Naive thymus-derived CD8-positive, alpha-beta T cell (primary cell): ENCODE measurements at places on chromosomes 7 and 10.

GRCh38 chr7:33039257-33039902 is 23.2 kb downstream of the NT5C3A start:
- peak; percentile 33 for DNase-seq

DNA sequence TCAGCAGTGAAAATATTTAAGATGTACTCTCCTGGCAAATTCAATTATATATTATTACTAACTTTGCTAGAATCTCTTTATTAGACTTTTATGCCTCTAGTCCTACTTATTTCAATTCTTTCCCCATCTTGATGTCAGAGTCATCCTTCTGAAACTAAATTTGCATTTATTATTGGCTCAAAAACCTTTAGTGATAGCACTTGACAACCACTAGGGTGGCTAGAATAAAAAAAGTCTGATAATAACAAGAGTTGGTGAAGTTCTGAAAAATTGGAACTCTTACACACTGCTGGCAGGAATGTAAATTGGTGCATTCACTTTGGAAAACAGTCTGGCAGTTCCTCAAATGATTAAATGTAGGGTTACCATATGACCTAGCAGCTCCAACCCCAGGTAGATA is 73.8 kb downstream of the LSMEM1 start:
- no peak for DNase-seq

DNA sequence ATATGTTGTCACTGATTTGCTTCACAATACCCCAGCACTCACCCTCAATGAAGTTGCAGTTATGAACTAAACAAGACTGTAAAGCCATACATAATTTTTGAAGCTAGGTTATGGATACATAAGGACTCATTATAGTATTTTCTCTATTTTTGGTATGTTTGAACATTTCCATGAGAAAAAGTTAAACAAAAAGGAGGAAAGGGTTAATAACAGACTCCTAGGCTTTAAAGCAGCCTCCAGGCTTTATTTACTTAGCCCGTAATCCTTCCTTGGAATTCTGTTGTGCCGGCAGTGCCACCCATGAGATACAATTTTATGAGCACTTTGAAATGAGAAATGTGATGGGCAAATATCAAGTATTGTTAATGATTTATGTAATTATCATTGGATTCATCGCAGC is 2.1 kb upstream of the DENND11 start:
- no peak for DNase-seq

DNA sequence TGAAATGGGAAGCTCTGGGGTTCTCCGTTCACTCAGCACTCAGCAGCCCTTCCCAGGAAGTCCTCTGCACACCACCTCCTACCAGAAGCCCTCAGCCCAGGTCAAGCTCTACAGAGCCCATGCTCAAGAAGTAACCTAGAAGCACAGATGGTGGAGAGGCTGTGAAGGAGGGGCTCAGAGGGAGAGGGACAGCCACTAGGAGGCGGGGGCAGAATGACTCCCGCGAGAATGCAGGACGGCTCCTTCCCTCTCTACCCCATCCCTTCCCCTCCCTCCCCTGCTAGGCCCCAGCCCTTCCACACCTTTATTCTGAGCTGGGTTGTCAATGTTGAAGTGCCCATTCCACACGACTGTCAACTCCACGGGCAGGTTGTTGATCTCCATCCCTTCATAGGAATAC is 373.2 kb downstream of the PLXNA4 start:
- DNase-seq: no peak

DNA sequence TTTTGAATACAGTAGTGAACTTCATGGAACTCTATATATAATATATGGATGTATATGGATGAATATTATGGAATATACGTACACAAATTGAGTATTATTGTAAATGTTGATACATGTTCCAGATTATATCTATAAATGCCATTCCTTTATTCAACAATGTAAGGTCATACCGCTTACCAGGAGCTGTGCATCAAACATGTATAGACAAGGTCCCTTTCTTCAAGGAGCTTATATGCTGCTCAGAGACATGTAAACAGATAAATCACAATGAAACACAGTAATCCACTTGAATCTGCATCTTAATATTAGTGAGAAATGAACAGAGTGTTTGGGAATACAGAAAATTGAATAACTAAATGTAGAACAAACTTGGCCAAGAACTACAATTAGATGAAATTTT is 898 bp upstream of the SEM1 start:
- DNase-seq: no peak

DNA sequence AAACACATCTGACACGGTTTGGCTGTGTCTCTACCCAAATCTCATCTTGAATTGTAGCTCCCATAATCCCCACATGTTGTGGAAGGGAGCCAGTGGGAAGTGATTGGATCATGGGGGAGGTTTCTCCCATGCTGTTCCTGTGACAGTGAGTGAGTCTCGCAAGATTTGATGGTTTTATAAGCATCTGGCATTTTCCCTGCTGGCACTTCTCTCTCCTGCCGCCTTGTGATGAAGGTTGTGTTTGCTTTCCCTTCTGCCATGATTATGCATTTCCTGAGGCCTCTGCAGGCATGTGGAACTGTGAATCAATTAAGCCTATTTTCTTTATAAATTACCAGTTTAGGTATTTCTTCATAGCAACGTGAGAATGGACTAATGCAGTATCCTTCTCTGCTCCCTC is 5.9 kb upstream of the HTR5A start:
- no peak for DNase-seq

- no peak for DNase-seq
Observed at GRCh38 chr7:155532792-155533119, 13.6 kb downstream of the CNPY1 start.

- no peak for DNase-seq
Observed at GRCh38 chr7:5481241-5482019, 57.8 kb upstream of the TNRC18 start.

DNA sequence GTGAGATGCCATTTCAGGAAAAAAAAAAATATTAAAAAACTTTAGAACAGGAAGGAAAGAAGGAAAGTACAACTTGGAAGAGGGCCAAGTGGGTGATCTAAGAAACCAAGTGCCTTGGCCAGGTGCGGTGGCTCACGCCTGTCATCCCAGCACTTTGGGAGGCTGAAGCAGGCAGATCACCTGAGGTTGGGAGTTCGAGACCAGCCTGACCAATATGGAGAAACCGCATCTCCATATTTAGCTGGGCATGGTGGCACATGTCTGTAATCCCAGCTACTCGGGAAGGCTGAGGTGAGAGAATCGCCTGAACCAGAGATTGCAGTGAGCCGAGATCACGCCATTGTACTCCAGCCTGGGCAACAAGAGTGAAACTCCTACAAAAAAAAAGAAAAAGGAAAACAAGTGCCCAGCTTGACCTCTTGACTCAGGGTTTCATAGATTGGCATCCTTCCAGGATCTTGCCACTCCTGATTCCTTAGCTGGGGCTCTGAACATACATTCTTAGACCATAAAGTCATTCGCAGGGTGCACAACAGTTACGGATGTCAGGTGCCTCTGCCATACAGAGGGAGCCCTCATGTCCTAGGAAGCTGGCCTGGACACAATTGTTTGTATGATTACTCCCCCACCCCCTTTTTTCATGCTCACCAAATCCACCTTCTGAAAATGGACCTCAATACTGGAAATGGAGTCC is 2.1 kb upstream of the GUSB start:
- no peak for DNase-seq

- DNase-seq: no peak
Observed at GRCh38 chr10:3126249-3126648, 46.3 kb downstream of the PITRM1 start.

GRCh38 chr10:102523250-102524029 is 19.7 kb downstream of the SUFU start:
- no peak for DNase-seq

- no peak for DNase-seq
Observed at GRCh38 chr7:146575903-146576302, 459.3 kb downstream of the CNTNAP2 start.

DNA sequence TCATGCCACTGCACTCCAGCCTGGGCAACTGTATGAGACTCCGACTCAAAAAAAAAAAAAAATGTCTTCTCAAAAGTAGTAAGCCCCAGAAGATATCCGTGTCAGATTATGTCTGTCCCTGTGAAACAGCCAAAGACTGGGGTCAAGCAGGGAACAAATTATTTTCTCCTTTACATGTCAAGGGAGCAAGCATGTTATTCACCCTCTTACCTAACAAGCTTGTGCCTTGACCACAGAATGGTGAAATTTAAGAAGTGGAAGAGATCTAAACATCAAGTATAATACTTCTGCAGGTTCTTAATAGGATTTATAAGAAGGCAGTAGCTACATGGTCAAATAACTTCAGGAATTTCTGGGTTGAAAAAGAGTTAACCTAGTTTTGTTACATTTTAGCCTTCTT is 187.9 kb downstream of the ZNF365 start:
- DNase-seq: no peak

- DNase-seq: no peak
Observed at GRCh38 chr7:6453734-6454133, 6.0 kb upstream of the DAGLB start.

GRCh38 chr10:30028006-30028737 is 31.2 kb downstream of the JCAD start:
- peak; percentile 37 for DNase-seq

DNA sequence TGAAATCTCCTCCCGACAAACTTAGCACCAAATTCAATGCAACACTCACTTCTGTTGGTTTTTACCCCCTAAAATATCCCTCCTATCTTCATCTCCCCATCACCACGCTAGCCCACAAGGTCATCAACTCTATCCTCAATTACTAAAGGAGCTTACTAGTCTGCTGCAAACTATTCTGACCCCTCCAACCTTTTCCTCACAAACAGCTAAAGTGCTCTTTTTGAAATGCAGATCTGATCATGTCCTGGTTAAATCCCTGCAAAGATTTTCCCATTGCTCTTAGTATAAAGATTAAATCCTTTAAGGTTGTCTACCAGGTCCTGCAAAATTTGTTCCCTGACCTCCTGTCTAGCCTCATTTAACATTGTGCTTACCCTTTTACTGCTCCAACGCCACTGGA is 8.6 kb downstream of the SGCE start:
- DNase-seq: no peak

GRCh38 chr7:141754939-141755338 is 9.0 kb upstream of the TAS2R3 start:
- no peak for DNase-seq

DNA sequence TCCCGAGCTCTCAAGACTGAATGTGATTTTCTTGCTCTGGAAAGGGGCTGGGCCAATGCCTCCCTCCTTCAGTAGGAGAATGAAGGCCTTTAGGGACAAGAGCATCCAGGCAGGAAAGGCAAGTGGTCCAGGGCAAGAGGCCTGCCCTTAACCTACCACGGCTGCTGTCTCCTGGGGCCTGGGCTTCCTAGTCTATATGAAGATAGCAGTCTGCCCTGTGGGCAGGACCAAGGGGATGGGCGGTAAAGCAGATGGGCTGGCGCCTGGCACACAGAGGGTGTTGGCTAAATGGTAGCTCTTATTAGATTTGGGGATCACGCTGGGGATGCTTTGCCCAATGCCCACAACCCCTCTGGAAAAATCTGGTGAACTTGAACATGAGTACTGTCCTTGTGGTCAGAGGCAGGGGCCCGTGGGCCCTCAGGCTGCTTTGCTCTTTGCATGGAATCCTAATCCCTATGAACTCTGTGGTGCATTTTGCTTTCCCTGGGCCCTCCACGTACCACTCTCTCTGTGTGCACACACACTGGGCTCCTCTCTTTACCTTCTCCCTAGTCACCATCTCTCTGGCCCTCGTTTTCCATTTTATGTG is 20.3 kb downstream of the CHAT start:
- DNase-seq: no peak

- no peak for DNase-seq
Observed at GRCh38 chr10:55144001-55144400, 343.0 kb upstream of the PCDH15 start.

- DNase-seq: no peak
Observed at GRCh38 chr10:60368875-60369546, 20.7 kb downstream of the ANK3 start.

DNA sequence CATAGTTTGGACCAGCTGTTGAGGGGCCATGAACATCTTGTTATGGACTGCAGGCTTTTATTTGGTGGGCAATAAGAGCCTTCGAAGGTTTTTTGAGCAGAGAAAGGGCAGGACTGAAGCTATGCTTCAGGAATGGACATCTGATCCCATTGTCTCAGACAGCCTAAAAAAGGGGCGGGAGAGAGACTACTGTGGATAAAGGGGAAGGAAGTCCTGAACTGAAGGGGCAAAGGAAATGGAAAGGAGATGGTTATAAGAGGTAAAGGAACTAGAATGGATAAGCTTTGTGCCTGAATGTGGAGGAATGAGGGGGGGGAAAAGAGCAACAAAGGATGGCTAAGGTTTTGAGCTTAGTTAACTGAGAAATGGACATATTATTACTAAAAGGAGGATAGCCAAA is 172.5 kb downstream of the SKAP2 start:
- DNase-seq: no peak

DNA sequence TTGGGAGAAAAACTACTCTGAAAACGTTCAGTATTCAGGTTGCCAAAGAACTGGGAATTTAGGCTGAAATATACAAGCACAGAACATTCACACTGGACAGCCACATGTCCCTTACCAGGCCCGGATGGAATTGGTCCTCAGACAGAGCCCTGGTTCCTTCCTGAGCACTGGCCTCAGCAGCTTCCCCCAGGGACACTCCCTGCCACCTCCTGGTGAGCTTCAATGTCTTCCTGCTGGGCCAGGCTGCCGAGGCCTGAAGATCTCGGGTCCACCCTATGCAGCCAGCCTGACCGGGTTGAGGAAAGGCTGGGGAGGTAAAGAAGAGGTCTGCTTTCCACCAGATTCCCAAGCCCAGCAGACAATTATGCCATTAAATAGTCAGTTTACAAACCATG is 24.8 kb downstream of the LEP start:
- no peak for DNase-seq

- DNase-seq: no peak
Observed at GRCh38 chr7:149218469-149219420, 20.7 kb upstream of the ZNF212 start.

- no peak for DNase-seq
Observed at GRCh38 chr7:31058122-31058521, 6.0 kb downstream of the ADCYAP1R1 start.

GRCh38 chr7:73869011-73869798 is 8.2 kb downstream of the TMEM270 start:
- DNase-seq: no peak

GRCh38 chr7:35555934-35556333 is 139.0 kb downstream of the HERPUD2 start:
- no peak for DNase-seq

GRCh38 chr7:120462991-120463390 is 190.0 kb downstream of the KCND2 start:
- DNase-seq: no peak

DNA sequence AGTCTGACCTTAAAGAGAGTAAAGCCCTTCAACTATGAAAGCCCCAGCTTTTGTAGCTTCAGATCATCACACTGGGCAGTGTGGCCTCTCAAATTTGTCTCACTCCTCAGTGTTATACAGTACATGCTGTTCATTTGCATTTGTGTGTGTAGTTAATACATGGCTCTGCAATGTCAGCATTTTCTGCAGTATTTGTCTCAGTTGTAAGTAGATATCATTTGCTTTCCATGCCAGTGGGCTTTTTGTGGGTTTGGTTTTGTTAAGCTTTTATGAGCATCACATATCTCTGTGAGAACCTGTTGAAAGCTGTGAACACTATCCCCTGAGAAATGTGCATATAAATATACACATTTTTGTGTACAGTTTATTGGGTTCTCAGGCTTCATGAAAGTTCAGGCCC is 57.0 kb downstream of the ZNF277 start:
- no peak for DNase-seq
